ENCODE measurements at places on chromosomes 5 and 9.

GRCh38 chr5:87411586-87411972 is 1.2 kb downstream of the CCNH start:
- no peak for DNase-seq

DNA sequence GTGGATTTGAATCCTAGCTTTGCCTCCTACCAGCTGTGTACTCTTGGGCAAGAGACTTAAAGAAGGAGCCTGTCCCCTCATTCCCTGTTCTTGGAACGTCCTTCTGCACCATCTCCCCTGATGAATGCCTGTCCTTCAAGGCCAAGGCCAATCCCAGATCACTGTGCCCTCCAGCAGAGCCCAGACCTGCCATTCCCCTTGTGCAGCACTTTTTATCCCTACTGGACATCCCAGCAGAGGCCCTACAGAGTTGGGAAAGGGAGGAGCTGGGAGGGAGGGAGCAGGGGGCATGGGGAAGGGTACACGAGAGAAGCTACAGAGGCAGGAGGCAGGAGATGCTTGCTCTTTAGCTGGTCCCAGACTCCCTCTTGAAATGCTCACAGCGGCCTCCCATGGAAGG is 223.9 kb downstream of the PBX3 start:
- DNase-seq: no peak

- DNase-seq: peak; percentile 65
Measured at GRCh38 chr5:170523142-170523551, 19.3 kb downstream of the KCNIP1 start.

GRCh38 chr5:135155616-135156214 is 121.7 kb upstream of the PITX1 start:
- DNase-seq: no peak

DNA sequence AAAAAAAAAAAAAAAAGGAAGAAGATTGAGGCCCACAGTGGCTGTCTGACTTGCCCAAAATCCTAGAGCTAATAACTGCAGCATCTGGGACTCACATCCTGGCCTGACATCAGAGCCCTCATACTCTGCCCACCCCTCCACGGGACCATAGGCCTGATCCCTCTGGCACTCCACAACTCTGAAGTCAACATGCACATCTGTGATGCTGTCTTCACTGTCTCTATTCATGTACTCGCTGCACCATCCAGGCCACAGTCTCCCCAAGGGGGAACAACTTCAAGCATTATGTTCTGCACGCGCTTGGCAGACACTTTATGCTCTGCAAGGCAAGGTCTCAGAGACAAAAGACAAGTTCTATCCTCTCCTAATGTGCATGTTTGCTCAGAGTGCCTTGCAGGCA is 158.2 kb downstream of the SPOCK1 start:
- DNase-seq: no peak

- peak; percentile 19 for DNase-seq
Measured at GRCh38 chr5:172714491-172715420, 56.2 kb downstream of the DUSP1 start.
